Endothelial cell (in vitro differentiated cells): ENCODE measurements at places on chromosomes 2 and 18. TPM values are rescaled to one million over a fixed set of nuclear protein-coding genes. Genes with fewer than 3 reads are reported as not detected.

NDUFB3 gene
- total RNA-seq, result 82.3 TPM

COL4A4 gene
- total RNA-seq, result 0.15 TPM

DNA sequence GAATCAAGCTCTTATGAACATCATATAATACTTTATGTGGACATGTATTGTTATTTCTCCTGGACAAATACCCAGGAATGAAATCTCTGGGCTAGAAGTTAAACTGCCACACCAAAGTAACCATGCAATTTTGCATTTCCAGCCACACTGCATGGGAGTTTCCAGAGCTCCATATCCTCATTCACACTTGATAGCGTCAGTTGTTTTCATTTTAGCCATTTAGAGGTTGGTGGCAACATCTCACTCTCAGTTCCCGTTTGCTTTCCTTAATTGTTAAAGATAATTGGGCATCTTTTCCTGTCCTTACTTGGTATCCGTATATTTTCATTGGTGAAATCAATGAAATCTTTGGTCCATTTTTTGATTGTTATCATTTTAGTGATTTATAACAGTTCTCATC, 47.8 kb downstream of the SH3YL1 start:
- DNase-seq, result no peak

- DNase-seq, result no peak
Observed at GRCh38 chr2:73841912-73842738, 13.4 kb downstream of the STAMBP start.

DNA sequence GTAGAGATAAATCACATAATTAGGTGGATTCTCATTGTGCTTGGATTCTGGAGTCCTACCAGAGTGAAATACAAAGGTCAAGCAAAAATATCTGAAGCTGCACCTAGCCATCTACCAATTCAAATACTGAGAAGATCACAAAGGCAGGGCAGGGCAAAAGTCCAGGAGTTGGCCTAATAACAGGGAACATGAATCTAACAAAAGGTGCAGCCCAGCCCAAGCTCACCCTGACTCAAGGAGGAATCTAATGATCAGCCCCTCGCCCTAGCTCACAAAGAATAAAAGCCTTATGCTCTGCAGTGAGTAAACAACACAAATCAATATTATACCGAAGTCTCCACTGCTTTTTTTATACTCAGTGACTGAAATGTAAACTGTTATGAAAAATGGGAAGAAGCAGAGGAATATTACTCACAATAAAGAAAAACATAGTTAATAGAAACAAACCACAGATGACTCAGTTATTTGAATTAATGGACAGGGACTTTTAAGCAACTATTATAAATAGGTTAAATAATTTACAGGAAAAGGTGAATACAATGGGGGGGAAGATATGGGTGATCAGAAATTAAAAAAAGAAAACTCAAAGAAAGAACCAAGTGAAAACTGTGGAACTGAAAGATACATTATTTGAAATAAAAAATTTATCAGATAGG, 49.5 kb downstream of the ANTXR1 start:
- DNase-seq, result no peak

CDH19 gene
- total RNA-seq, result not detected

DNA sequence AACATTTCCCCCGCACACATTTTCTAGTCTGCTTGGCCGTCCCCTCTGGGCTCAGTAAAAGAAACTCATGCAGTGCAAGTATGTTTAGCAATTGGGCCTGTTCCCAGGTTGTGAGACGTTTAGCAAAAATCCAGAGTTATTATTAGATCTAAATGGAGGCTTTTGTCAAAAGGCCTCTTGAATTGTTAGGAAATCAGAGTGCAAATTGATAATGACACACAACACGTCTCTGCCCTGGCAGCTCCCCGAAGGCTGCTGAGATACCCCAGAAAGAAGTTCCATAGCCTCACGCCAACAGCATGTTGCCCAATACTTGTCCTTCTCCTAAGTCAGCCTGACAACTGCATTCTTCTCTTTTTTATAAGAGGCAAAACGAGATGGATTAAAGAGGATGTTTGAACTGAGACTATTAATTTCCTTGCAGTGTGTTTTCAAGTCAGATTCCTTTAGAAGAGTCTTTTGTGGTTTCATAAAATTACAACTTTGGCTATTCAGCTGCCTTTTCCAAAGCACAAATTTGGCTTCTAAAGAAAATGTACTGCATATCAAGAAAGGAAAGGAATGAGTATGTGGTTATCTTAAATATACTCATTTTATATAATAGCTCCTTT, 202.2 kb downstream of the TRIB2 start:
- no peak for DNase-seq

- DNase-seq, result no peak
Observed at GRCh38 chr18:78447211-78447610, 532.4 kb upstream of the SALL3 start.

GRCh38 chr2:212956665-212957607, 194.5 kb downstream of the IKZF2 start:
- no peak for DNase-seq

TDRD15 gene
- total RNA-seq, result 0.05 TPM

DNA sequence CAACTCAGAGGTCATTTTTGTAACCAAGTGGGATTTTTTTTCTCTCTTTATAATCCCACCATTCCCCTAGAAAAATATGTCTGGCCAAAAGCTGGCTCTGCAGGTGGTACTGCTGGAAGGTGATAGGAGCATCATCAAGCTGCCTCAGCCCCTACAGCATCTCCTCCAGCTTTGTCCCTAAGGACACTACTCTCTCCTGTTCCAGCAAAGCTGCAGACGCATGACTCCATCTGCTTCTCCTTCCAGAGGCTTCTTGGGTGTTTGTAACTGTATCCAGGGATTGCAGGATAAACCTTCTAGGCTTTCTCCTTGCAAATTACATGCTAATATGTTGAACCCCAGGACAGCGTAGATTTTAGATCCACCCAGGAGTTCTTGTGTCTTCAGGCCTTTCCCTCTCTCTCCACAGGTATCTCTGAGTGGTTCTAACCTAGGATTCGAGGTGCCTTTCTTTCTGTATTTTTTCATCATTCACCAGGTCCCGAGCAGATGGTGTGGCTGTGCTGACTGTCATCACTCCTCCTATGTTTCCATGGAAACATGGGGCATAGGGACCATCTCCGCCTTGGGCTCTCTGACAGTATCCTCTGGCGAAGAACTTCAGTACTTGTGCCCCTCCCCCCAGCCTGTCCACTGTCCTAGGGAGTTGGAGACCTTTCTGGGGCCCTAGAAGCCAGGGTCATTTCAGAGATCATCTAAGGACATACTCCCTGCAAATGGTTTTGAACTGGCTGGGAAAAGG, 34.3 kb downstream of the AFF3 start:
- no peak for DNase-seq

DNA sequence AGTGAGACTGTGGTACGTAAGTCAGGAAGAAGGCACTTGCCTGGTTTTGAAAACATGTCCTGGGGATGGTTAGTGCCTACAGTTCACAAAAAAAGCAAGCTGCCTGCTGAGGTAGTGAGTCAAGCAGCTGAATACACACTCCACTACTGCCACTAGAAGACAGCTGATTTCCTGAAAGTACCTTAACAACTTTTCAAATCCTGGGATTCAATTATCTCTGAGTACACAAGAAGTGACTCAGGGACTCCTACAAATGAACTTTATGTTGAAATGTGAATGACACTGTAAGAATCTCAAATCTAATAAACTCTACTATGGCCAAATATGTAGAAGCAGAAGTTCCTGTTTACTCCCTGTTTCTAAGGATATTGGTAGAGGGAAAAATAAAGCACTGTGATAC, 58.0 kb upstream of the ARL5A start:
- DNase-seq, result no peak

RGPD3 gene
- total RNA-seq, result 0.15 TPM
